ENCODE measurements at places on chromosomes 6 and 20. TPM values are rescaled to one million over a fixed set of nuclear protein-coding genes. Genes with fewer than 3 reads are reported as not detected.
A peak's percentile ranks its signal among the peaks of the same experiment; 100 is the strongest.

DNA sequence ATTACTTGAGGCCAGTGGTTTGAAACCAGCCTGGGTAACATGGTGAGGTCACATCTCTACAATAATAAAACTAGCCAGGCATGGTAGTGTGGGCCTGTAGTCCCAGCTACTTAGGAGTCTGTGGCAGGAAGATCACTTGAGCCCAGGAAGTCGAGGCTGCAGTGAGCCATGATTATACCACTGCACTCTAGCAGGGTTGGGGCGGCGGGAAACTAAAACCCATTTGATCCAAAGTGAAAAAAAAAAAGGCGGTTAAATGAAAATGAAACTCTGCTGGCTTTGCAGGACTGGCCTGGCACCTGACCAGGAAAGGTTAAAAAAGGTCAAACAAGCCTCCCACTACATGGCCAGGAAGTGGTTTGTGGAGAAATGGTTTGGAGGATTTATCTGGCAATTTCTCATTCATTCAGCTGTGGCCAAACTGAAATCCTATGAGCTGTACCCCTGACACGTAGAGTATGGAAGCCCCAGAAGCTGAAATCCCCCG is 36.6 kb downstream of the MTRES1 start:
- peak overlapping the region; percentile 75 for H3K27ac ChIP-seq
- no peaks in the 10 kb centered on the region for H3K27me3 ChIP-seq
- peak overlapping the region; percentile 41 for H3K4me3 ChIP-seq
- H3K36me3 ChIP-seq: peaks cover 6% of the 10 kb centered on the region
- peaks cover 37% of the 10 kb centered on the region for H3K4me1 ChIP-seq
- DNase-seq: peak; percentile 74

The ROS1 gene
- total RNA-seq: not detected

GRCh38 chr6:96611342-96611991 is 48.5 kb downstream of the FHL5 start:
- H3K4me1 ChIP-seq: no peaks in the 10 kb centered on the region
- no peaks in the 10 kb centered on the region for H3K36me3 ChIP-seq

GRCh38 chr6:170226647-170227046 is 64.2 kb downstream of the DLL1 start:
- DNase-seq: no peak
- H3K27me3 ChIP-seq: peaks cover 1% of the 10 kb centered on the region

GRCh38 chr20:50859161-50859560 is 64.3 kb downstream of the BCAS4 start:
- no peaks in the 10 kb centered on the region for H3K36me3 ChIP-seq
- peaks cover 2% of the 10 kb centered on the region for H3K4me1 ChIP-seq
- no peak overlapping the region for H3K4me3 ChIP-seq

The SIRPB1 gene
- total RNA-seq: 2.8 TPM

GRCh38 chr6:150654608-150655007 is 54.9 kb downstream of the PLEKHG1 start:
- DNase-seq: no peak
- H3K36me3 ChIP-seq: no peaks in the 10 kb centered on the region
- H3K4me3 ChIP-seq: no peak overlapping the region
- no peaks in the 10 kb centered on the region for H3K4me1 ChIP-seq
- no peak overlapping the region for H3K27ac ChIP-seq

DNA sequence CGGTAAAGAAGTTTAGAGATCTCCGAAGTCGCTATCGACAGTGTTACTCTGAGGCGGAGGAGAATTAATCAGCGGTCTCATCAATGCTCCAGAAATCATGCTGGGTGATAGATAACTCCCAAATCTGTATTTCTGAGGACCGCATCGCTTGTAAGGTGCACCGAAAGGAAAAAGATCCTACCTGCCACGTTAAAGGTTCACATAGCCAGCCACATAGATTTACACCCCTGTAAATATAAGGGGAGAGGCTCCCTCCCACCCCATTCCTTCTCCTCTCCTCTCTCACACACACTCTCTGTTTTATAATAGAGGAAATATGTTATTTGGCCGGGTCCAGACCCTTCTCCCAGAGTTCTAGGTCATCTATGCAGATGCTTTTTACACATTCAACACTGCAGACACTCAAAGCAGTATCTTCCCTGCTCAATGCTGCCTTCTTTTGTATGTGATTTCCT is 620 bp upstream of the DEK start:
- H3K4me3 ChIP-seq: peak overlapping the region; percentile 95
- peaks cover 38% of the 10 kb centered on the region for H3K4me1 ChIP-seq
- no peaks in the 10 kb centered on the region for H3K27me3 ChIP-seq
- peak overlapping the region; percentile 86 for H3K27ac ChIP-seq
- DNase-seq: no peak

GRCh38 chr6:1263039-1263849 is 48.7 kb upstream of the FOXQ1 start:
- peaks cover 3% of the 10 kb centered on the region for H3K27me3 ChIP-seq
- H3K36me3 ChIP-seq: no peaks in the 10 kb centered on the region
- H3K4me3 ChIP-seq: no peak overlapping the region
- H3K27ac ChIP-seq: no peak overlapping the region
- H3K4me1 ChIP-seq: no peaks in the 10 kb centered on the region

- H3K36me3 ChIP-seq: no peaks in the 10 kb centered on the region
- H3K4me3 ChIP-seq: no peak overlapping the region
- H3K4me1 ChIP-seq: no peaks in the 10 kb centered on the region
- H3K27ac ChIP-seq: no peak overlapping the region
Observed at GRCh38 chr6:122589115-122589514, 21.1 kb upstream of the PKIB start.

DNA sequence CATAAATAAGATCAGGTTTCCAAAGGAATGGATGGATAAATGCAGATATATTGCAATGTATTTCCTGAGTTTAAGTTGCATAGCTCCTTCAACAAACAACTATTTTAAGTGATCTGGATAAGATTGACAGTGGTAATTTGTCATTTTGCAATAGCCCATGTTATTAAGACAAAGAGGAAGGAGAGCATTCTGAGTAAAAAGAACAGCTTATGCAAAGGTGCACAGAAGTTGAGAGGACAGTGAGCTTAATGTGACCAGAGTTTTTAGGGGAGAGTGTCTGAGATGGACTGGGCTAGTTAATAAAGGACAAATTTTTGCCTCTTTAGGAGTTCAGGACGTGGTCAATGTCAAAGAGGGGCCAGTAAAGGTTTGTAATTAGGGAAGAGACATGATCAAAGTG is 48.8 kb upstream of the FBXO30 start:
- no peaks in the 10 kb centered on the region for H3K27me3 ChIP-seq
- H3K36me3 ChIP-seq: peaks cover 3% of the 10 kb centered on the region
- no peak overlapping the region for H3K4me3 ChIP-seq
- peaks cover 24% of the 10 kb centered on the region for H3K4me1 ChIP-seq

GRCh38 chr20:62355516-62355877 is 11.6 kb downstream of the LAMA5 start:
- H3K27ac ChIP-seq: no peak overlapping the region
- DNase-seq: no peak
- no peaks in the 10 kb centered on the region for H3K27me3 ChIP-seq
- H3K36me3 ChIP-seq: no peaks in the 10 kb centered on the region
- no peak overlapping the region for H3K4me3 ChIP-seq

All from activated CD4-positive, alpha-beta T cell treated with anti-CD3 and anti-CD28 coated beads, Interleukin-2, amount 10 ng/mL, durations not matched to agents 24 days and 14 days (primary cell).